ENCODE measurements at places on chromosomes 3 and 15. TPM values are rescaled to one million over a fixed set of nuclear protein-coding genes. Genes with fewer than 3 reads are reported as not detected.

DNA sequence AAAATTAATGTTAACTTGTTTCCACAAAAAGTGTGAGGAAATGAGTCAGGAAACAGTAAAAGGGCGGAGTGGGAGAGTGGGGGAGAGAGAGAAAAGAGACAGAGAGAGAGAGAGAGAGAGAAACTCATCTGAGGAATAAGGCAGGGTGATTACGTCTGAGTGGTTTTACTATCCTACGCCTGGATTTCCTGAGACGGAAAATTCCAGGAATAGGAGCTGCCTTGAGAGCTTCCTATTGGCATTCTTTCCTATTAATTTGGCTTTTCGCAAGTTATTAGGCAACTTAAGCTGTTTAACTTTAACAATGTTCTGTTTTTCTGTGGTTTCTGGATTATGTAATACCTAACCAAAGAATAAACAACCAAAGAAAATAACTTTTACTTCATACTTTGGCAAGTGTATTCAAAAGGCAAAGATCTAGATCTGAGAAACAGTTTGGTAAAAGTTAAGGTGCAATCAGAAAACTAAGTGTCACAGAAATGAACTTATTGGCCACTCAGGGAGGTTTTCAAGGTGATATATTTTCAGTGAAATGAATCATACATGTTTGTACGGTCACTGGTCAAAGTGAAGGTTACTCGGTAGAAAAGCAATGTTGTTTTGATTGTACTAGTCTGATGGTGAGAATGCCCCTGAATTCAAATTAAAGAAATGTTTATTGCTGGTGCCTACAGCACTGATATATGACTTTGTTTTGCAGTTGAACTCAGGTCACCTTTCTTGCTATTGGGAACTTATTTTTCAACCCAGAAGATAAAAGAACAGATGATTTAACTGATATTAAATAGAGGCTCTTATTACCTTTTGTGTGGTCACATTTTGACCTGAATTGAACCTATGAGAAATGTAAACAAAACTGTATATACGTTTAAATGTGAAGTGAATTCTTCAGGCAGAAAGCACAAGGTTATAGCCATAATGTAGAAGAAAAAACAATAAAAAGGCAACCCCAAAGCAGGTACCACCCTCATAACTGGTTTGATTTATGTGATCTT lies 39.9 kb upstream of the TNFSF10 start:
- no peak for DNase-seq

GRCh38 chr3:71646971-71647370 lies 63.4 kb upstream of the FOXP1 start:
- DNase-seq, result no peak

DNA sequence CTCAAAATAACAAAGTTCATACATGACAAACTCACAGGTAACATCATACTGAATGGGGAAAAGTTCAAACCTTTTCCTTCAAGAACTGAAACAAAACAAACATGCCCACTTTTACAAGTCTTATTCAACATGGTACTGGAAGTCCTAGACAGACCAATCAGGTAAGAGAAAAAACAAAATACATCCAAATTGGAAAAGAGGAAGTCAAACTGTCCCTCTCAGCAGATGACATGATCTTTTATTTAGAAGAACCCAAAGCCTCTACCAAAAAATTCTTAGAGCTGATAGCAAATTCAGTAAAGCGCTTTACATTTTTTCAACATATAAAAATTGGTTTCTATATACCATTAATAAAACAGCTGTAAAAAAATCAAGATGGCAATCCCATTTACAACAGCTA lies 219.4 kb downstream of the STAG1 start:
- no peak for DNase-seq

GRCh38 chr3:23832523-23832922 lies 26.8 kb downstream of the UBE2E1 start:
- no peak for DNase-seq

- no peak for DNase-seq
These were observed 612.7 kb downstream of the TBL1XR1 start for GRCh38 chr3:176584413-176585176.

GRCh38 chr3:179558742-179559364 lies 3.9 kb upstream of the ACTL6A start:
- DNase-seq, result peak; percentile 12

GRCh38 chr3:126179825-126180476 lies 435 bp downstream of the ALDH1L1 start:
- no peak for DNase-seq

DNA sequence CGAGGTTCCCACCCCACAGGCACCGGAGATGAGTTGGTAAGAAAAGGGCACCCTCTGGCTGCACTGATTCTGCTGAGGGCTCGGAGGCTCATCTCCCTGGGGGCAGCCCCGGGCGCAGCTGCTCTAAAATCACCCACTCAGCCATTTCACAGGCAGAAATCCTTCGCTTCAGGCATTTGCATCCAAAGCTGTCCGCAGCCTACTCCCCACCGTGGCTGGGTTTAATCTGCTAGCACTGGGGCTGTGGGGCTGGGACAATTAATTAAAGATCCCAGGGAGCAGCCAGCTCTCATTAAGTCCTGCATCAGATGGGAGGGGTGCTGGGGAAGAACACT lies 104.3 kb upstream of the PRR20G start:
- no peak for DNase-seq

DNA sequence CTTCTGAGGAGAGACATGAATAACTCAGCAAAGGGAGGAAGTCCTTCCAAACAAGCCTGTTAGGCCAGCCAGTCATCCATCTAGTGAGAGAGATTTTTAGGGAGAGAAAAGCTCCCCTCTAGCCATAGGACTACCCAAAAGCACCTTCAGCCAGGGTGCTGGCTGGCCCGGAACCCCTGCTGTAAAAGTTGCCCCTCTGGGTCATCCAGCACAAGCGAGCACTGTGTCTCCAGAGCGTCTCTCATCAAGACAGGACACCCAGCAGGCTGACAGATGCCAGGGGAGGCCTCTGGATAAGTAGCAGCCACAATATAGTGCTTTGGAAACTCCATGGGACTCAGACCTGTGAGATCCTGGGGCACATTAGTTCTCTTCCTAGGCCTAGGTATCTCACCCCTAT lies 24.5 kb downstream of the ANXA2 start:
- no peak for DNase-seq

GRCh38 chr3:42507761-42508335 lies 5.4 kb downstream of the VIPR1 start:
- DNase-seq, result no peak

GRCh38 chr3:48696156-48696555 lies 10.4 kb upstream of the NCKIPSD start:
- DNase-seq, result no peak

- no peak for DNase-seq
These were observed 30.8 kb downstream of the ACSBG1 start for GRCh38 chr15:78203346-78204225.

- no peak for DNase-seq
These were observed 67.3 kb upstream of the EIF1B start for GRCh38 chr3:40242216-40242615.

DNA sequence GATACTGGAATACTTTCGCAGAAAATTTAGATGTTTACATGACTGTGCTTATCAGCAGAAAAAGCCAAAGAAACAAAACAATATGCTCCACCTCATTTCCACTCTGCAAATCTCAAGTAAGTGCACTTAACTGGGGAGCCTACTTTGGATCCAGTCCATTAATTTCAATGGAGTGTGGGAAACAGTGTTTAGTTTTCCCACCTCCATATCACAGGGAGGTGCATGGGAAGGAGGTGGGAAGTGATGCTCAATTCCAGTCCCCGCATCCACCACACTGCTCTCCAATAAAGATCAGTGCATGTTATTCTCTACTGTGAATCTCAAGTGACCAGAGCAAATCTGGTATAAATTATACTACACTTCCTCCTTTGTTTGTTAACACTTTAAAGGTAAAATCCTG lies 2.9 kb downstream of the NEDD4 start:
- DNase-seq, result no peak

GRCh38 chr3:176976586-176976985 lies 220.7 kb downstream of the TBL1XR1 start:
- no peak for DNase-seq

- no peak for DNase-seq
These were observed 4.5 kb downstream of the FETUB start for GRCh38 chr3:186644683-186645082.

DNA sequence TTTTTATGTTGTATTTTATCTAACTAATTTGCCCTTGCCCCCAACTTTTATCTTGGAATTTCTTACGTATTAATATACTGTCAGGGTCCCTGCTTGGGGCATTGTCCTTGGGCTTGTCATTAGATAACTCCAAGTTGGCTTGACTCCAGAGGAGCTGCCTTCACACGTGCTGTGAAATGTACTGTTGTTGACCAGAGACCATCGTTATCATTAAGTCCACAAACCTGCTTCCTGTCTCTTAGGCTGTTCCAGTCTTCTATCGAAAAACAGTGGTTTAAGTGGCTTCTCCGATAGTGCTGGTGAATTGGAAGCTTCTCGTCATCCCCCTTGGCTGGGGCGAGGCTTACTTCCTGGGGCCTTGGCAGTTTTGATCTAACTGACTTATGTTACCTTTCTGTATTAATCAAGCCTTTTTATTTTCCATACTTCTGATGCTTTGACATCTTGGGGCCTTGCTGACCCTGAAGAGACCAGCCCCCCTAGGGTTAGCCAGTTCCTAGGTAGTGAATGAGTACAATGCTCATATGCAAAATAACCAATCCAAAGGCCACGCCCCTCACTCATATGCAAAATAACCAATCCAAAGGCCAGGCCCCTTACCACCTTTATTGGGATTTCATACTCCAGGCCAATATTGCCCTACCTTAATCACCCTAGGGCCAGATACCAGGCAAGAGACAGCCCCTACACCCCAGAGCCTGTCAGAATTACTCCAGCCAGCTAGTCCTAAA lies 164.5 kb downstream of the IGF1R start:
- DNase-seq, result no peak

DNA sequence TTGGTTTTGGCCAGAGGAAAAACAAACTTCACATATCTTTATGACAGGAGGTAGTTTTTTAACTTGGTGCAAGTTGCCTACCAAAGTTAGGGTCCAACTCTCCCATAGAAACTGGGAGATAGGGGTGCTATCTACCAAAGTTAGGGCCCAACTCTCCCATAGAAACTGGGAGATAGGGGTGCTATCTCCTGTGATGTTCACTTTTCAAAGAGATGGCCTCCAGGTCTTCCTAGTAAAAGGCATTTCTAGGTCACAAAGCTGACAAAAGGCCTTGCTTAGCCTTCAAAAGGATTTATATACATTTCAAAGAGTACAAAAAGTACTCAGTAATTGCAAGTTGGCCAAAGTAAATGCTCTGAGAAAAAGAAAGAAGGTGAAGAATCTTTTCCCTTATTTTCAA lies 27.1 kb downstream of the IL1RAP start:
- no peak for DNase-seq

DNA sequence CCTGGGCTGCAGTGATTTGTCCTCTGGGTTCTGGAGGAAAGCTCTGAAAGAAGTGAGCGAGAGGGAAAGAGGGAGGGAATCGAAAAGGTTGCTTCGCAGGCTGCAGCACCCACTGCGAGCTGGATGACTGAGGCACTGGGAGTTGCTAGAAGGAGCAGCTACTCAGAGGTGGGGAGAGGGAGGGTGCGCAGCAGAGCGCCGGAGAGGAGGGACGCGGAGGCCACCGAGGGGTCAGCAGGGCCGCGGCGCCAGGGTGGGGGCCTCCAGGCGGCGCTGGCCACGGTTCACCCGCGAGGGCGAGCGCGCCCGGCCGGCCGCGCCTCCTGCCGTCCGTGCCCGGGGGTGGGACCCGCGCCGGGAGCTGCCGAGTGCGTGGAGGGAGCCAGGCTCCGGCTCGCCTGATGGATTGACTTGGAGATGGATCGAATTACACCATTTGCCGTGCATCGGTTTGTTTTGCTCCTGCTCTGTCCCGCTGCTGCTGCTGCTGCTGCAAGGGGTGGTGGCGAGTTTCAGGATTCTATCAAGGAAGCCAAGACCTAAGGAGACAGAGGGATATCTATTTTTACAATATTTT lies at the start of gene SEMA6D:
SEMA6D (plus strand) TSS at position 470 of the 577 bp plus-strand sequence. CDS start 42,294 bp downstream, outside the sequence.
- DNase-seq, result no peak

DNA sequence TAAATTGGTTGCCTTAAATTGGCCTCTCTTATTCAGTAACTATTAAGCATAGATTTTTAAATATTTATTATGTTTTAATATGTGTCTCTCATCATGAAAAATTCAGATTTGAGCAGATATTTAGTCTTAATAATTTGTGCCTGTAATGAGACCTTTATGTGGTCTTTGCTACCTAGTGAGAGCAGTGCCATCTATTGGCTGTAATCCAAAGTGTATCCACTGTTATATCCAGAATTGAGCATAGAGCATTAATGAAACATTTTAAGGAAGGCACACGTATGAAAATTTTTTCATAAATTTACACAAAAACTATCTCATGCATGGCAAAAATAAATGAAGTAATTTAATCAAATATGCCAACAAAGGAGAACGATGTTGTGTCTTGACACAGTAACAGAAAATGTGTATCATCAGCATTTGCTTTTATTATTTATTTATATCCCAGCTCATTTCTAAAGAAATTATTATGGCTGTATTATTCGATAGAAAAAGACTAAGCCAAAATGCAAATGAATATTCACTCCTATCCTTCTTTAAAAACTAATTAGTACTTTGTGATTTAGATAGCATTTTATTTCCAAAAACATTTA lies 203.5 kb downstream of the RSRC1 start:
- DNase-seq, result no peak

GRCh38 chr15:84631706-84632272 lies 22.3 kb downstream of the WDR73 start:
- no peak for DNase-seq

DNA sequence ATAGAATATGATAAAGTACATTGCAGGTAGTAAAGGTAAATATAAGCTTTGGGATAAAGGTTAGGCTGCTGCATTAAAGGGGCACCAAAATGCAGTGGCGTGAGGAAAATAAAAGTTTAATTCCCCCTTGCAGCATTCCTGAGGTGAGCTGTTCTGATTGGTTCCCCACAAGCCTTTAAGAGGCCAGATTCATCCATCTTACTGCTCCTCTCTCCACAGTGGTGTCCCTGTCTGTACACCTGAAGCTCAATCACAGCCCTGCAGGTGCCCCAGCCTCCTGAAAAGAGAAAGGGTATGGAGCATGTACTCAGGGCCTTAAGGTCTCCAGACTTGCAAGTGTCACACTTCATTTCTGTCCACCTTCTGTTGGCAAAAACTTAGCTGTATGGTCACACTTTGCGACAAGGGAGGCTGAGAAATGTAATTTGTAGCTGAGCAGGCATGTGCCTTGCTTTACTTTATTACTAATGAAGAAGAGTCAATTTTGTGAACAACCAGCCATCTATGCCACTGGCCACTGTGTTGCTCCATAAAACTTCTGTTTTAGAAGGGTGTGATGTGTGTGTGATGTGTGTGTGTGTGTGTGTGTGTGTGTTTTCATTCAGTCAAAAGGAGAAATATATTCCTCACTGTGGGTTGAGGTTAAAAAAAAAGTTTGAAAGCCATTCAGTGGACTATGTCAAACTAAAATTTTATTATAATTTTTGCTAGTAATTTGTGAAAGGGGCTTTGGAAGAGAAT lies 12.8 kb downstream of the LACTB start:
- no peak for DNase-seq

GRCh38 chr3:197428117-197428801 lies 127.5 kb downstream of the BDH1 start:
- DNase-seq, result no peak

GRCh38 chr3:30608598-30608947 lies 2.2 kb downstream of the TGFBR2 start:
- no peak for DNase-seq

GRCh38 chr3:147392625-147392946 lies 13.8 kb downstream of the ZIC4 start:
- no peak for DNase-seq

The EPB42 gene
- polyA plus RNA-seq, result not detected

The DNAH12 gene
- 0.35 TPM for polyA plus RNA-seq

The KY gene
- polyA plus RNA-seq, result not detected

The LPP gene
- polyA plus RNA-seq, result 0.01 TPM

The HYPK gene
- polyA plus RNA-seq, result 34.6 TPM

The ATP2B2 gene
- not detected for polyA plus RNA-seq

The ASB7 gene
- polyA plus RNA-seq, result 9.6 TPM

The APH1B gene
- polyA plus RNA-seq, result 14.4 TPM

The HCN4 gene
- polyA plus RNA-seq, result not detected

The CX3CR1 gene
- polyA plus RNA-seq, result 0.09 TPM

Measured in GM12878 (cell line).